Cardiac muscle cell (in vitro differentiated cells and primary cell): ENCODE measurements at places on chromosomes 1 and 21. TPM values are rescaled to one million over a fixed set of nuclear protein-coding genes. Genes with fewer than 3 reads are reported as not detected.
A peak's percentile ranks its signal among the peaks of the same experiment; 100 is the strongest.

KCNJ9 gene
- 0.09 TPM in 1 of 2 replicates, not detected in the other for polyA plus RNA-seq

GRCh38 chr1:202133001-202133400 is 10.3 kb downstream of the GPR37L1 start:
- DNase-seq: no peak

DNA sequence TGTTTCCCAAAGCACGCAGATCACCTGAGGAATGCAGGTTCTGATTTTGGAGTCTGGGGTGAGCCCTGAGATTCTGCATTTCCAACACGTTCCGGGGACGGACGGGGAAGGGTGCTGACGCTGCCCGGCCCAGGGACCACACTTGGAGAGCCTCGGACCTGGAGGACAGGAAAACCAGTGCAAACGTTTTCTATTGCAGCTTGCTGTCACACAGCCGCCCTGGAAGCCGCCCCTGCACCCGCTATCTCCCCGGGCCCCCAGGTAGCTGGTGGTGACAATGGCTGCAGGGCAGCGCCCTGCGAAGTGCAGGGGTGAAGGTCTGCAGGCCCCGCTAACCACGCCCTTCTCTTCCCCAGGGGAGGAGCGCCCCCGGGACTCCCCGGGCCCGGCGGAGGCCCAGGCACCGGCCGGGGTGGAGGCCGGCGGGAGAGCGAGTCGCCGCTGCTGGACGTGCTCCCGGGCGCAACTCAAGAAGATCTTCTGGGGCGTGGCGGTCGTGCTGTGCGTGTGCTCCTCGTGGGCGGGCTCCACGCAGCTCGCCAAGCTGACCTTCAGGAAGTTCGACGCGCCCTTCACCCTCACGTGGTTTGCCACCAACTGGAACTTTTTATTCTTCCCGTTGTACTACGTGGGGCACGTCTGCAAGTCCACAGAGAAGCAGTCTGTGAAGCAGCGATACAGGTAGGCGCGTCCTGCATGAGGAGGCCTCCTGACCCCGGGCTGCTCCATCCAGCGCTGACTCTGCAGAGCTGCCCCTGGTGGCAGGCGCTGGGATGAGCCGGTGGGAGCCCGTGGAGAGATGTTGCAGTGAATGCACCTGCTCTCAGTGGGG is 142.0 kb upstream of the COA6 start:
- no peak for DNase-seq

DNA sequence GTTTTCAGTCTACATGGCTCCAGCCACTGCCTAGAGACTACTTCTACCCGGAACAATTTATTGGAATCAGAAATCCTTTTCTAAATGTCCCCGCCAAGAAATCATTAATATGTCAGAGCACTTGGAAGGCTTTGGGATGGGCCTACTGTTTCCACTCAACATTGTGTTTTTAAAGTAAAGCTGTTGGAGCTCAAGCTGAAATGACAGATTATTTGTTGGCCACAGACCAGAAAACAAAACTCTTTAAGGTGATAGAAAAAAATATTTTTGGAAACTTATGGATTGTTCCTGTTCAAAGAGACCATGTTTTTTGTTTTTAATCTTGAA is 496 bp downstream of the VPS45 start:
- DNase-seq: no peak

DNA sequence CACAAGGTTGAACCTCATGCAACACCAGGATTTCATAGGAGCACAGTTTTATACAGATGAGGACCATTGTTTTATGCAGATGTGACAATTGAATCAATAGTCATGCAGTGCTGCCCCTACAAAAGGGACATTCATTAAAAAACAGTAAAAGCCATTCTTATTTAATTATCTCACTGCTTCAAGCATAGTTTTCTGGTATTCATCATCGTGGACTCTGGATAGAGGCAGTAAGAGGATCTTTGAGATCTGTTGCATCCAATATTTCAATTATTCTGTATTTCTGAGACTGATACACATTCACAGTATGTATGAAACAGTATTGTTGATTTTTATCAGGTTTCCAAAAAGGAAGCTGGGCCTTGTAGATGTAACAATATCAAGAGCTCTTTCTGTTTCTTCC is 237.6 kb downstream of the RYR2 start:
- DNase-seq: no peak

DNA sequence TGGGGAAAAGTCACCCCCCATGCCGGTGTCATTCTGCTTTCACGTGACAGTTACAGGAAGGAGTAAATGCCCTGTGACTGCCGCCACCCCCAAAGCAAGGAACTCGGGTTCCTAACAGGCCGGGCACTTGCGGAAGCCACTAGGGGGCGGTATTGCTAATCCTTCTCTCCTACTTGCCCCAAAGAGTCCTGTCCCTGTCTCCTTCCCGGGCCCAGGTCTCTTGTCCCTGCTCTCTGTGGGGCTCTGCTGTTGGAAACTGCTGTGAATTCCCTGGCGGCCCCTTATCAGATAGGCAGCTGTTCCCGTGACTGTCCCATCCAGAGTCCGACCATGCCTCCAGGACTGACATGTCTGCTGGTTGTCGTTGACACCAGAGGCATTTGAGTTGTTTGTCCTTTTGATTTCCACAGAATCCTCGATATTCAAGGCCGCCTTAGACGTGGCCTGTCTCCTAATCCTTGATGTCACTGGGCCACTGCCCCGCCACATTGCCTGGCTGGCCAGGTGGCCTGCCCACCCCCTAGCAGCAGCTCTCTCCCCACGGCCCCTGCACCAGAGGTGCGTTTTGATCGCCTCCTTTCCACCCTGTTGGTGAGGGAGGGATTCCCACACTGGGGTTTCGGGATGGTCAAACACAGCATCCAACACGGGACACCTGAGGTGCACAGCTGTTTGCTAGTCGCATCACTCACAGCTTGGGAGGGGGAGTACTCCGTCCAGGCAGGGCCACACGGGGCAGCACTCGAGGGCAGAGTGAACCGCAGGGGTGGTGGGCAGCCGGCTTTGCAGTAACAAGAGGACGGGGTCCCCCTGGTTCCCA is 37.3 kb downstream of the CHAF1B start:
- peak; percentile 74 for DNase-seq

GRCh38 chr1:115314092-115314491 is 24.0 kb downstream of the NGF start:
- peak; percentile 50 for DNase-seq

- DNase-seq: no peak
Observed at GRCh38 chr1:202270871-202271326, 70.8 kb downstream of the UBE2T start.

- peak; percentile 66 for DNase-seq
Observed at GRCh38 chr1:3314491-3315381, 139.7 kb upstream of the ARHGEF16 start.

FALEC gene
- 4.7 and 6.2 TPM in 2 replicates for polyA plus RNA-seq

GRCh38 chr1:25445993-25446538 is 15.4 kb downstream of the MACO1 start:
- DNase-seq: no peak

DNA sequence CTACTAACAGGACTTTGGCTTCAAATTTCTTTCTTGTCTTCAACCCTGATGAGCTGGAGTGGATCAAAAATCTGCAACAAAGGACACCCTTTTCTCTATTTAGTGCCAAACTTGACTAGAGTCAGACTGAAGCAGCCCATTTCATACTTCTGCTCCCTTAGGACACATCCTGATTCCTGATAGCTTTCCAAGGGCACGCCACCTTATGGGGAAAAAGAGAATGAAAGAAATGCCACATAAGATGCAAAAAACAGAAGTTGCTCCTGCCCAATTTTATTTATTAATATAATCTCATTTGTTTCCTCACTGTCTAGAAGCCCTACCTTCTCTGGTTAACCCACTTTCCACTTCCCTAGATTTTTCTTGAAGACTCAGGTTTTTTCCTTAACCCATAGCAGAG is 72.7 kb upstream of the NBPF4 start:
- DNase-seq: peak; percentile 28

GRCh38 chr1:61674221-61674620 is 50.7 kb downstream of the TM2D1 start:
- DNase-seq: no peak

HSD17B7 gene
- polyA plus RNA-seq: 32.1 and 48.7 TPM in 2 replicates

- no peak for DNase-seq
Observed at GRCh38 chr21:39087238-39088030, 95.8 kb downstream of the PSMG1 start.

GRCh38 chr1:200260597-200261335 is 149.1 kb downstream of the ZNF281 start:
- no peak for DNase-seq

OR2G6 gene
- polyA plus RNA-seq: not detected in 2 replicates

DNA sequence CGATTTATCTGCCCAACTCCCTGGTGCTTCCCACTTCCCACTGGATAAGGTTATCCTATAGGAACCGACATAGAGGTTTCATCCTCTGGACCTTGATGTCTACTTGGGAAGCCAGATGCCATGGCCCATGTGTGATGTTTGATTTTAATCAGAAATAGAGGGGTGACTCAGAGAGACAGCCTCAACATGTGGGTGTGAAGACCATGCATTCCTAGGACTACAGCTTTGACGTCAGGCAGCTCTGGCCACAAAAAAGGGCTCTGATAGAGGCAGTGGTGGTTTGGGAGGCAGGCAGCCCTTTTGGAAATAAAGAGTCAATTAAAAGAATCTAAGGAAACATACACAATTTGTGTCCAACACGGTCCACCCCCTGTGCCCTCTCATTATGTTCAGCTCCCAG is 5.2 kb upstream of the SH2D2A start:
- DNase-seq: peak; percentile 74

DNA sequence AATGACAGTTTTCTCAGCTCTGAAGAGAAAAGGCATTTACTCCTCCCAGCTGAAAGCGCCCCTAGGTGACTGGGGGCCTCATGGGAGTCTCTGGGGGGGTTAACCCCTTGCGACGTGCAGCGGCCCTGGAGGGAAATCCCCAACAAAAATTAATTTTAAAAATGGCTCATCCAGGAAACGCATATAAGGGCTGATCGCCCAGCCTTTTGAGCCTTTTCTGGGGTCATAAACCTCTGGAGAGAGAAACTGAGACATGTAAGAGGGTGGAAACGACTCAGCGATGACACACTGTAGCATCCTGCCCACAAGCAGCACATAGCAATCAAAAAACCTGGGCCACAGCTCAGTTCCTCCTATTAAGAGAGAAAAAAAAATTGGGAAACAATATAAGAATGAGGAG is 20.4 kb upstream of the HPDL start:
- peak; percentile 11 for DNase-seq

ARV1 gene
- 34.9 and 40.3 TPM in 2 replicates for polyA plus RNA-seq

DNA sequence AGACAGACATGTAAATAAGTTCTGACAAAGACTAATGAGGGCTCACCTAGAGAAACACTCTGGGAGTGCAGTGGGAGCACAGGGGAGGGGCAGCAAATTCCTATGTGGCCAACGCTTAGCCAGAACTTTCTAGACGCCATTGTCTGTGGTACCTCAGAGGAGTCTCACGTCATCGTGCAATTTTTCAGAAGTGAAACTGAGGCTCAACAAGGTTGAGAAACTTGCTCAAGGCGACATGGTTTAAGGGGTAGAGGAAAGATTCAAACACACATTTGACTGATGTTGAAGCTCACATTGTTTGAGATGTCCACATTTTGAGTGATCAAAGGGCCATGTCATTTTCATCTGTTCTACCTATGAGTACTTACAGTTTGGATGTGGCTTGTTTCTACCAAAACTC is 152.6 kb upstream of the LMO4 start:
- DNase-seq: no peak

GRCh38 chr1:38009841-38010180 is 2.7 kb upstream of the UTP11 start:
- no peak for DNase-seq
